ENCODE measurements at places on chromosomes 11 and 22. TPM values are rescaled to one million over a fixed set of nuclear protein-coding genes. Genes with fewer than 3 reads are reported as not detected.
A peak's percentile ranks its signal among the peaks of the same experiment; 100 is the strongest.

GRIK4 gene
- under 0.01 TPM for total RNA-seq

POLR2L gene
- 70.7 TPM for total RNA-seq

MYOD1 gene
- total RNA-seq, result not detected

SLC37A2 gene
- total RNA-seq, result 8.4 TPM

SPDYC gene
- not detected for total RNA-seq

FLRT1 gene
- 4.3 TPM for total RNA-seq

DNA sequence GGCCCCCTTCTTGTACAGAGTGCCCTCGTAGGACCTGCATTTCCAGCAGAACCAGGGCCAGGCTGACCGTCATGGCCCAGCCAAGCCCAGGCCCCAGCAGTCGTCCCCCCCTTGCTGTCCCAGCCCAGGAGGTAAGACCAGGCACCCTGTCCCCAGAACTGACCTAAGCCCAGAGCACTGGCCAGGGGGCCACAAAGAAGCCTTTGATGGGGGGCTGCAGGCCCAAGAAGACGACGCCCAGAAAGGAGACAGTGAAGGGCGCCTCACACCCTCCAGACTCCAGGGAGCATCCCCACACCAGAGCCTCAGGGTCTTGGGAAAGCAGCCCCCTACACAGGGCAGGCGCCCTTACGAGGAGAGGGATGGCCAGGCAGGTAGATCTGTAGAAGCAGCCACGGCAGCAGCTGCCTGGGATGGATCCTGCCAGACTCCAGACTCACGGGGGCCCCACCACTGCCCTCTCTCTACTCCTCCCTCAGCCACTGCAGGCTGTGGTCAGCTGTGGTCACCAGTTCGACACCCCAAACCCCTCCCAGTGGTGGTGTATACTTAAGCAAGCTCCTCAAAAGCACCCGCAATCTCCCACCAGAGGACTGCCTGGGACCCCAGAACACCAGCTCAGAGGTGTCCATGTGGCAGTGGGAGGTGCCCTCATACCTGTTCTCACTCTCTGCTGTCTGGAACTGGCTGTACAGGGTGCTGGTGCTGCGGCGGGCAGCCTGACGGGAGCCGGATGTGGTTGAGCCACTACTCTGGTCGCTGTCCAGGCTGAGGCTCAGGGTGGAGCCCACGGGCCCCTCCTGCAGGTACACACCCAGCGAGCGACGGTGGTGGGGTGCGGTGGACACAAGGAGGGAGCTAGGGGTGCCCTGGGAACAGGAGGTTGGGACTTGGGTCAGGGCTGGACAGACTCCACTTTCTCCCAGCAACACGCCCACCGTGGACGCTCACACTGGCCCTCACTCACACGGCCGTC lies 27.0 kb downstream of the SBF1 start:
- no peak for ATAC-seq

- no peak for ATAC-seq
Measured at GRCh38 chr11:134724106-134724778, 312.2 kb upstream of the B3GAT1 start.

DNA sequence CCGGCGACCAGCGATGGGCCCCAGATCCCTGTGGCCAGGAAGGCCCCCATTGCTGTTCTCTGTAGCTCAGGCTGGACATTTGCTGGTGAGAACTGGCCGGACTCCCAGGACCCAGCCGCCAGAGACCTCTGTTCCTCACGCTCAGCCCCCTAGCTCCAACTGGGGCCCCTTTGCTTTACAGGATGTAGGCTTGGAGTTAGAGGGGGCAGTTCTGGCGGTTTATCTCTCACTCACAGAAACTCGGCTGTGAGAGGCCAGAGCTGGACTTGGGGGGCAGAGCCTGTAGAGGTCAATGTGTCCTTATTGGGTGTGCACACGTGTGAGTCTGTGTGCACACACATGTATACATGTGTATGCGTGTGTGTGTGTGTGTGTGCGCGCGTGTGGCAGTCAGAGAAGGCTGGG lies 502 bp downstream of the SMIM38 start:
- no peak for ATAC-seq

DNA sequence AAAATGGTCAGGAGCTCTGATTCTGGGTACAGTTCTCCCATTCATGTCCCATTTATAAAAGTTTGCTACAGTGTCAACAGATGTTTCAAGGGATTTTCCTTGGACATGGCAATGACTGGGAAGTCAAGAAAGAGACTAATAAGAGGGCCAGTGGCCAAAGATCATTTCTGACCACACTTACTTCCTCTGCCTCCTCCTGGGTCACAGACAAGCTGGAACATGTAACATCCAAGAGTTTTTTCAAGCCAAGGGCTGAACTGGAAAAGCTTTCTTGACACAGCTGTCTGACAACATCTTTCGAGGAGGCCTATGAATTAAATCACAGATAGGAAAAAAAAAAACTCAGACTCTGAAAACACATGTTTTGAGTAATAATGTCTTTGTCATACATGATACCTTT lies 8.7 kb downstream of the COMMD9 start:
- no peak for ATAC-seq

- no peak for ATAC-seq
Measured at GRCh38 chr22:49664891-49665290, 162.8 kb downstream of the BRD1 start.

DNA sequence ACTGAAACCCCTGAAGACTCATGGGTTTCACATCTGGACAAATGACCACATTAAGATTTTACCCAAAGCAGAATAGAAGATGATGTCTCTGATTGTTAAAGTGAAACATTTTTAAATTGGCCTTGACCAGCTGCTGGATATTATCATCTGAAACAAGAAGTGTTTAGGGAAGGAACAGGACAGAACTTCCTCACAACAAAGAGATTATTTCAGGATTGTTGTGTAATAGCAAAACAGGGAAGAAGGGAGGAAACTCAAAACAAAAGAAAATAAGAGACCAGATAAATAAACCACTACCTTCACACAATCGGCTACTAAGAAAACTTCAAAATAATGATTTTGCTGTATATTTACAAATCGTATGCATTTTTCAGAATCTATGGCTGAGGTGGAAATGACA lies 319.2 kb upstream of the API5 start:
- no peak for ATAC-seq

GRCh38 chr11:17840101-17840548 lies 105.5 kb downstream of the KCNC1 start:
- ATAC-seq, result no peak

- no peak for ATAC-seq
Measured at GRCh38 chr22:44666207-44666585, 35.8 kb upstream of the PRR5 start.

GRCh38 chr11:124536520-124536919 lies 6.9 kb downstream of the OR8B12 start:
- ATAC-seq, result peak; percentile 64

DNA sequence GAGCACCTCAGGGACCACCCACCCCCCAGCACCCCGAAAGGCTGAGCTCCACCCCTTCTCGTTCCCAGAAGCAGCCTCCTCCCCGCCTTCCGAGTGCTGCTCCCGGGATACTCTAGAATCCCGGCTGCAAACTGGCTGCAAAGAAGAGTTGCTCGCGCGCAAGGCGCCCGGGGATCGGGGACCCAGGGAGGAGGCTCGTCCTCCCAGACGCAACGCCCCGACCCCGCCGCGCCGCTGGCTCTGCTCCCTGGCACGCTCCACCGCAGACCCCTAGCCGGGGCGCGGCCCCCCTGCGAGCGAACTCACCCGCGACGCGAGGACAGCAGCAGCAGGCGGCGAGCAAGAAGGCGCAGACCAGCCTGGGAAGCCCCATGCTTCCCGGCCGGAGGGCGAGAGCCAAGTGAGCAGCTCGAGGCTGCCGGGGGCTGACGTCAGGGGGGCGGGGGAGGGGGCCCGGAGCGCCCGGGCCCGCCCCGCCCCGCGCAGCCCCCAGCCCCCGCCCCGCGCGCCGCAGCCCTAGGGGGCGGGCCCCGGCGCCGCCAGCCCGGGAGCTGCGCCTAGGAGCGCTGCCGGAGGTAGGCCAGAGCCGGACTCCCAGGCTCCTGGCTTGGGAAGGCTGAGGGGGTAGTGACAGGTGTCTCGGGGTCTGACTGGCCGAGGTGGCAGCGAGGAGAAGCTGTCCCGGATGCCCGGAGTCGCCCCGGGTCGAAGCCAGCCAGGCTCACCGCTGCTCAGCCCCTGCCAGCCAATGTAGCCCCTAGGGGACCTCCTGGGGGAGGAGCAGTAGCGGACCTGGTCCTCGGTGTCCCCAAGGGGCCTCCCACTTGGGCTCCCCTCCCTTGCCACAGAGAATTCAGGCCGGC lies at the start of gene MCAM:
Gene MCAM, minus strand, starts transcription at position 402 of the 863 bp plus-strand sequence. Its CDS starts 29 bp downstream, at position 373.
- peak; percentile 44 for ATAC-seq

DNA sequence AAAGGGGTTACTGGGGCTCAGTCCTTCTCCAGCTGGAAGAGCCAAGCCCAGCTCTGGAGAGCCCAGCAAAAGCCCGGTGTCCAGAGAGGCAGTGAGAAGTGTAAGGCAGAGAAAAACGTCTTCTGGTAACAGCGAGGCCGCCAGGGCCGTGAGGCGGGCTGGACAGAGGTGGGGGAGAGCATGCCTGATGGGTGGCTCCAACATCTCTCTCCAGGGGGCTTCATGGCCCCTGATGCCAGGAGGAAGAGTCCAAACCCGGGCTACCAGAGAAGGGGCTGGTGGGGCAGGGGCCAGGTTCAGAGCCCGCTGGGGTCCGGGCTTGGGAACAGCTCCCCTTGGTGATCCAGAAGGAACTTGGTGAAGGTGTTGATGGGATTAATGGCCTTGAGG lies 21.7 kb downstream of the ARHGAP1 start:
- no peak for ATAC-seq

DNA sequence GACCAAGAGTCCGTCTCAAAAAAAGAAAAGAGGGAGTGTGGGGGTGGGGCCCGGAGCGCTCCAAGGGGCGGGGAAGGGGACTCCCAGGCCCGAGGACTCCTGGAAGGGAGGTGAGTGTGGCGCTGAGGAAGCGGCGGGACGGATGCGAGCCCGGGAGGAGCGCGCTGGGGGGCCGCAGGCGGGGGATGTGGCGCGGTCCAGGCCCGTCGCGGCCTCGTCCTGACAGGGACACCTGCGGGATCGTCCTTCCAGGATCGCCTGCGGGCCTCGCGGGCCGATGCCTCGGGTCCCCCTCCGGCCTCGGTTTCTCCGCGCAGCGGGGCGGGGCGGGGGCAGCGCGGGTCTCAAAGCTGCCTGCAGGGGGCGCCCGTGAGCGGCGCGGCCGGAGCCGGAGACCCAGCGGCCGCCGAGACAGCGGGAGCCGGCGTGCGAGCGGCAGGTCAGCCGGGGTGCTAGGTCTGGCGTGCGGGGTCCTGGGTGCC lies 3.8 kb upstream of the ADORA2A start:
- peak; percentile 79 for ATAC-seq

DNA sequence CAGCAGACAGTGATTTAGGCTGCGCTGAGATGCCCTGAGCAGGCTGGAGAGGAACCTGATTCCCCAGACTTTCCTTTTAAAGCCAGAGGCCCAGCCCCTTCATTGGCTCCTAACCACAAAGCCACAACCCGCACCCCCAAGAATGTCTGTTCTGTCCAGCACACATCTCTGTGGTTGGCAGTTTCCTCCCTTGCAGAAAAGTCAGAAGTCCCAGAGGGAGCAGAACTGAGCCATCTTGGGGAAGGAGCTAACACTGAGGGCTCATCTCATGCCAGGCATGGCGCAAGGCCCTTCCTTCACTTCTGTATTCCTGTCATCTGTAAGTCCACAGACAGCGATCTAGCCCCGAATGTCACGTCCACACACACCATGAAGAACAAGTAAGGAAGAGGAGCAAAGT lies 97.1 kb upstream of the SYT13 start:
- no peak for ATAC-seq

GRCh38 chr11:66715346-66716085 lies 13.5 kb downstream of the SPTBN2 start:
- ATAC-seq, result no peak

DNA sequence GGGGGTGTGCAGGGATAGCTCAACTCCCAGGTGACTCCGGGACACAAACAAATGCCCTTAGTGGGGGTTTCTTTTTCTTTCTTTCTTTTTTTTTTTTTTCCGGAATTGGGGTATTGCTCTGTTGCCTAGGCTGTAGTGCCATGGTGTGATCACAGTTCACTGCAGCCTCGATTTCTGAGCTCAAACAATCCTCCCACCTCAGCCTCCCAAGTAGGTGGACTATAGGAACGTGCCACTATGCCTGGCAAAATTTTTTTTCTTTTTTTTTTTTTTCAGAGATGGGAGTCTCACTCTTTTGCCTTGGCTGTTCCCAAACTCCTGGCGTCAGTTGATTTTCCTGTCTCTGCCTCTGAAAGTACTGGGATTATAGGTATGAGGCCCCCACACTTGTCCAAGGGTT lies 13.8 kb upstream of the ZNF280A start:
- no peak for ATAC-seq

- no peak for ATAC-seq
Measured at GRCh38 chr11:45298718-45299117, 12.6 kb upstream of the SYT13 start.

GRCh38 chr11:40405614-40406013 lies 1053.8 kb downstream of the LRRC4C start:
- ATAC-seq, result no peak

- no peak for ATAC-seq
Measured at GRCh38 chr11:65066805-65067291, 8.5 kb upstream of the NAALADL1 start.

DNA sequence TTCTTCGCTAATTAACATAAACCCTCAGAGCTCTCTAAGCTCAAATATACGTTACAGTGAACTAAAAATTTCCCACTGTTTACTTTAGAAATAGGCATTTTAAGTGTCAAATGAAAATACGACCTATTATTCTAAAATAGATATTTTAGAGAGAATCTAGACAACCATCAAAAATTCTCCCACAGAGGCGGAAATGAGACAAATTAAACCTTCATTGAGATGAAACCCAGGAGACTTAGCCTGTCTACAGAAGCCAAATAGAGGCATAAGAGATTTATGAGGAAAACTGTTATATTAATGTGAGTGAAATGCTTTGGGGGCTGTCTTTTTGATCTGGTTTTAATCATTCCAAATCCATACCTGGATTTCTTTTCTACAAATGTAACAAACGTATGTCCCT lies 232.0 kb upstream of the GRIA4 start:
- ATAC-seq, result no peak

GRCh38 chr11:2666401-2666741 lies 33.4 kb downstream of the KCNQ1OT1 start:
- ATAC-seq, result no peak

- no peak for ATAC-seq
Measured at GRCh38 chr22:32971276-32971675, 86.9 kb downstream of the SYN3 start.

GRCh38 chr11:44916331-44916730 lies 34.4 kb downstream of the TP53I11 start:
- no peak for ATAC-seq

DNA sequence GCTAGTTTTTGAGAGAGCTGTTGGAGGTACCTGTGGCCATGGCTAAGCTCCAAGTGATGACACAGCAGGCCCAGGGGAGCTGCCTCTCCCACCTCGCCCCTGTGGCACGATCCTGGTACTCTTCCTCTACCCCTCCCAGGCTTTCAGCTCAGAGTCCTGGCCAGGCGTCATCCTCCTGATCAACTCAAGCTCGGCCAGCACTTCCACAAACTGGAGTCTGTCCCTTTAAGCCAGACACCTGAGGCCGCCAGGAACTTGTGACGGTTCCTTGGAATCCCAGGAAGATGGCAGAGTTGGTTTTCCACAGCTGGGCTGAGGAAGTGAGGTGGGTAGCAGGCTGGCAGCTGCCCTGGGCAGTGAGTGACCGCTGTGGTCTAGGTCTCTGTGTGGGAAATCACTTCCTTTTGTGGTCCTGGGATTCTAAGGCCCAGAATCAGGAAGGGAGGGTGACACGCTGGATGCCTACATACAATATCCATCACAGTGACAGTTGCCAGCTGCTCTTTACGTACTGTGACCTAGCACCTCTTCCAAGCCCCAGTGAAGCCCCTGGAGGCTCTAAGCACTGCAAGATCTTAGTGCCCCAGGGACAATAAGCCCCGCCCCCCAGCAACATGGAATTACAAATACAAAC lies 3.2 kb upstream of the CST6 start:
- ATAC-seq, result no peak

- ATAC-seq, result no peak
Measured at GRCh38 chr11:55707029-55707428, 45.0 kb downstream of the OR4C6 start.
